ENCODE measurements at places on chromosomes 2 and 18.
A peak's percentile ranks its signal among the peaks of the same experiment; 100 is the strongest.

GRCh38 chr2:233686928-233687327 lies 5.2 kb downstream of the UGT1A7 start:
- no peak for DNase-seq

GRCh38 chr18:55376387-55376786 lies 211.6 kb downstream of the TCF4 start:
- no peak for DNase-seq

DNA sequence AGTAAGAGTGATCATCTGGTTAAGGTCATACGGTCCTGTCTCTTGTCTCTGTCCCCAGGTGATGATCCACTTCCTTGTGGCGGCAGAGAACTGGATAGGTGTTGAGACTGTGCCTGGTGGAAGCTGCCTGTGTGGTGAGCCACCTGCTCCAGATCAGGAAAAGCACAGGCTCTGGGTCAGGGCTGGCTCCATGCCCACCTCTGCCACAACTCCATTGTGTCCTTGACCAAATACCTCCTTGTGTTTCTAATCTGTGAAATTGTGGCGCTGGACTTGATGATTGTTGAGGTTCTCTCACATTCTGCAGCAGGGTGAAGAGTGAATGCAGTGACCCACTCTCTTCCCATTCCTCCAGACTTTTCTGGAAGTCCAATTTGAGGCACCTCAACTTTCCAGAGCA lies 45.7 kb upstream of the EN1 start:
- no peak for DNase-seq

DNA sequence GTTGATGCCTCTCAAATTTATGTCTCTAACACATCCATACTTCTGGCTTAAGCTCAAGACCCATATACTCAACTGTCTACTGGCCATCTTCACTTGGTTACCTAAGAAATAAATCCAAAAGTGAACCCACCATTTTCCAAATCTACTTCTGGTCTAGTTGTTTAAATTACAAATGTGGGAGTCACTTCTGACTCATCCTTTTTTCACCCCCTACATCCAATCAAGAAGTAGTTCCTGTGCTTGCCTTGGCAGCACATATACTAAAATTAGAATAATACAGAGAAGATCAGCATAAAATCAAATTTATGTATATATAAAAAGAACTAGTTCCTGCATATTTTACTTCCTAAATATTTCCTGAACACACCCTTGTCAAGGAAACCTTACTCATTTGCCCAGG lies 53.6 kb downstream of the STRN start:
- no peak for DNase-seq

GRCh38 chr18:44974174-44974573 lies 293.5 kb downstream of the SETBP1 start:
- no peak for DNase-seq

DNA sequence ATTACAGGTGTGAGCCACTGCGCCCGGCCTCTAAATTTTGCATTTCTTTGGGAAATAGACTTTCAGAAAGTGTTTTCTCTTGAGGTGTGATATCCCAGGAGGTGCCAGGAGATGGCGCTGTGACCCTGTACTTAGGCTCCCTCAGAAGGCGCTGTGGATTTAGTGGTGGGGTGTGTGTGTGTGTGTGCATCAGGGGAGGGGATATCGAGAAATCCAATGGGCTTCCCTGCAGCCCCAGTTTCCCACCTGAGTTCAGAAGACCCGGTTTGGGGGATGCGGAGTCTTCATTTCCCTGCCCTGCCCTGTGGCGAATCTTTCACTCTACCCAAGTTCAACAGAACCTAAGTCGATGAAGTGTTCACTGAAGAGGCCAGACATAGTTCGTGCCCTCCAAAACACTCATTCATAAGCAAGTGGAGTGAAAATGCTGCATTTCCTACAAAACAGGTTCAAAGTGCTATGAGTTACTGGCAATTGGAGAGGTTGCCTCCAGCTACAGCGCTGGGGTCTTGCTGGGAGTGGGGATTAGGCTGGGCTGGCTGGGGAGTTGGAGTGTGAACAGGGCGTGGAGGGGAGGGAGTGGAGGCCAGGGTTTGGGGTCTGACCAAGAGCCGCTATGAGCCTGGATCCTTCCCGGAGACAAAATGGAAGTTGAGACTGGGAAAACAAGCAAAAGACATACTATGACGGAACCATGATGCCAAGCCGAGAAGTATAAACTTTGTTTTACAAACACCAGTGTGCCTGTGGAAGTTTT lies 6.5 kb upstream of the WNT6 start:
- DNase-seq = peak; percentile 82

DNA sequence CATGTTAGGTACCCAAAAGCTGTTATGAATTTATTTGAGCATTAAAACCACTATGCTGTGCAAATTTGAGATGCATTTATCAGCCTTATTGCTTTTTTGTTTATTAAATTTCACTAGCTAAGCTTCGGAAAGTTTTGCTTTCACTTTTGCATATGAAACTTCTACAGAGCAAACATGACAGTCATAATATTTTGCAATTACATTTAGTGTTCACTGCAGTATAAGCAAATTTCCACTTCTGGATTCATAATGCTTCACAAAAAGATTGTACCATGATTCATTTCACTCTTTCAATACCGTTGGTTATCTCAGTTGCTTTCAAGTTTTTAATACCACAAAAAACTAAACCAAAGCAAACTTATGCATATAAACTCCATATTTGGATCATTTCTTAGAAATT lies 228.7 kb upstream of the SLC8A1 start:
- no peak for DNase-seq
